ENCODE measurements at places on chromosomes 3 and 15.

GRCh38 chr3:64221571-64222257 is 3.6 kb downstream of the PRICKLE2 start:
- DNase-seq: no peak

- DNase-seq: no peak
Measured at GRCh38 chr3:120642368-120642948, 39.6 kb downstream of the HGD start.

- no peak for DNase-seq
Measured at GRCh38 chr3:165744025-165744424, 93.2 kb downstream of the BCHE start.

DNA sequence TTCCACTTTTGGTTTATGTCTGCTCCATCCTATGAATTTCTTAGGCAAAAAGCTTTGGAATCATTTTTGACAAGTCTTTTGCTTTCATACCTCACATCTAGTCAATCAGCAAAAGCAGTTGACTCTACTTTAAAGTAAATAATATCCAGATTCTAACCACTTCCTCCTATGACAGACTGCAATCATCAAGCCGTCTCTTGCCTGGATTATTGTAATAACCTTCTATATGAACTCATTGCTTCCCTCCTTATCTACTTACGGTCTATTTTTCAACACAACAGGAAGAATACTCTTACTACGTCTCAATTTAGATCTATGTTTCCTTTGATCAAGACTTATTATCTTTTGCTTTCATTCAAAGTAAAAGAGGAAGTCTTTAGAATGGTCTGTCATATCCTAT is 20.7 kb downstream of the CLDN1 start:
- no peak for DNase-seq

DNA sequence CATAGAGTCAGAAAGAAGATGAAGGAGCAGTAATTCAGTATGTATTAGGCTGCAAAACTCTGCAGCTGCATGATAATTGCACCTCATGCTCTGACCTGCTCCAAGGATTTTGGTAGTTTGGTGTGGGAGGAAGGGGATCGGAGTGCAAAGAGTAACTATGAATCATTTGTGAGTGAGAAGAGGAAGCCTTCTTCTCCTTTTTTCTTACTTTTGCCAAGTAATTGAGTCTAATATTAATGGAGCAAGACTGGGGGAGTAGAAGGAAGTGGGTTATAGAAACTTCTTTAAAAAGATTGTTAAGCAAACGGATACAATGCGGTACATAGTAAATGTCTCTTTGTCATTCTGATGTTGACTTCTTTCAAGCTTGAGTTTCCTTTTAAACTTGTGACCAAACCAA is 276.5 kb downstream of the EDEM1 start:
- DNase-seq: no peak

DNA sequence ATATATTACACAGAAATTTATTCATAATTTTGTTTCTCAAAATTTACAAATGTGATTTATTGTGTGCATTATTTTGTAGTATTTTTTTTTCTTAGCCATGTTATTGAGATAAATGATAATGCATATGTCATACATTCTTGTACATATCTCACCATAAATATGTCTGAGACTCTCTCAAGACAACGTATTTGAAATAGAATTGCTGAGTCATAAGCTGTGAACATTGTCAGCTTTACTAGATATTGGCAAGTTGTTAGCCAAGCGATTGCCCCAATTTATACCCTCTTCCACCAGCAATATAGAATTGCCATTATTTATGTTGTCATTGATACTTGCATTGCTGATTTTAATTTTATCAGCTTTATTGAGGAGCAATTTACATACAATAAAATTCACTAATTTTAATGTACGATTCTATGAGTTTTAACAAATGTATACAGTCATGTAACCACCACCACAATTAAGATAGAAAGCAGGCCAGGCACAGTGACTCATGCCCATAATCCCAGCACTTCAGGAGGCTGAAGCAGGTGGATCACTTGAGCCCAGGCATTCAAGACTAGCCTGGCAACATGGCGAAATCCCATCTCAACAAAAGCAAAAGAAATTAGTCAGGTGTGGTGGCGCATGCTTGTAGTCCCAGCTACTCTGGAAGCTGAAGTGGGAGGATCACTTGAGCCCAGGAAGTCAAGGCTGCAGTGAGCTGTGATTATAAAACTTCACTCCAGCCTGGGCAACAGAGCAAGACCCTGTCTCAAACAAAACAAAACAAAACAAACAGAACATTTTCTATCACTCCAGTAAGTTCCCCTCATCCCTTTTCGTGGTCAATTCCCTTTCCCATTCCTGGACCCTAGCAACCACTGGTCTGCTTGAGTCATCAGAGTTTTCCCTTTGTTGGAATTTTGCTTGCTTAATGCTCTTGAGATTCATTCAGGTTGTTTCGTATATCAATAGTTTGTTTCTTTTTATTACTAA is 373.1 kb downstream of the MFSD1 start:
- no peak for DNase-seq

GRCh38 chr15:64696481-64696880 is 78.9 kb downstream of the RBPMS2 start:
- no peak for DNase-seq

DNA sequence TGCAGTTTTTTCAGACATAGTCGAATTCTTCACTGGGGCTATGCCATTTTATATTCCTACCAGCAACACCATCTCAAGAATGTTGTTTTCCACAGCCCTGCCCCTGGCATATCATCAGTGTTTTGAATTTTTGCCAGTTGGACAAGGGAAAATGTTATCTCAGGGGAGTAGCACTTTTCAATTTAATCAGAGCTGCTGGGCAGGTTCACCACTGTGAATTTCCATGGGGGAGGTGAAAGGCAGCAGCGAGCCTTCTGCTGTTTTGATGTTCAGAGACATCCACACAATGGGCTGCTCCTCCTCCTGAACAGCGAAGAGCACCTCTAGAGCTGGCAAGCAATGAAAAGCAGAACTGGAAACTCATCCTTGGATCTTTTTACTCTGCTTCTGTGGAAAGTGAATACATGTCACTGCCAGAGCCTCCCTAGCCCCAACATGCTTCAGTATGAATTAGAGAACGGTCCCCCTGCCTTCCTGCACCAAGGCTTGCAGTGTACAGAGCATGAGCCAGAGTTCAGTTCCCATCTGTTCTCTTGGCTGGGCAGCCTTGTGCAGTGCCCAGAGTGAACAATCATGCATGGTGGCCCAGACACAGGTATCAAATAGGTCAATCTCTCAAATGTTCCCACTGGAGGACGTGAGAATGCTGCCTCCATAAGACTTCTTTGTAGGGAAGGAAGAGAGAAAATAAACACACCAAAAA is 56.1 kb upstream of the RAD18 start:
- no peak for DNase-seq

Data from COR-L47 (cell line).